Mucosa of descending colon (tissue), 3 donors: ENCODE measurements at places on chromosomes 13 and 19. TPM values are rescaled to one million over a fixed set of nuclear protein-coding genes. Genes with fewer than 3 reads are reported as not detected.

DNA sequence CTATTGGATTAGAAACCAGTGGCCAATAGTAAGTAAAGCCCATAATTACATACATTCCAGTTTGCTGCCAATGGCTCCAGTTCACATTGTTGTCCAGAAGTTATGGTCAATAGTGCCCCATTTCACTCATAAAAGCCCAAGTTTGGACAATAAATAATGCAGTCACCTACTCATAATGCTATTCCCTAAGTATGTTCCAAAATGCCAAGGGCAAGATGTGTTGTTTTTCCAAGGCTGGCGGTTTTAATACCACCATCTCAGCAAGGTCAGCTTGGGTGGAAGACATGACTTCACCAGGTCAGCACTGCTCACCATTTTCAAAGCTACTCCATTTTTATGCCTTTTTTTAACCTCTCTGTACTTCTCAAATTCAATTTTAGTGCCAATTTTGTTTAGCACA lies 32.7 kb downstream of the KCTD12 start:
- no peak for DNase-seq

Gene PCDH17
- total RNA-seq = 0.93 TPM

DNA sequence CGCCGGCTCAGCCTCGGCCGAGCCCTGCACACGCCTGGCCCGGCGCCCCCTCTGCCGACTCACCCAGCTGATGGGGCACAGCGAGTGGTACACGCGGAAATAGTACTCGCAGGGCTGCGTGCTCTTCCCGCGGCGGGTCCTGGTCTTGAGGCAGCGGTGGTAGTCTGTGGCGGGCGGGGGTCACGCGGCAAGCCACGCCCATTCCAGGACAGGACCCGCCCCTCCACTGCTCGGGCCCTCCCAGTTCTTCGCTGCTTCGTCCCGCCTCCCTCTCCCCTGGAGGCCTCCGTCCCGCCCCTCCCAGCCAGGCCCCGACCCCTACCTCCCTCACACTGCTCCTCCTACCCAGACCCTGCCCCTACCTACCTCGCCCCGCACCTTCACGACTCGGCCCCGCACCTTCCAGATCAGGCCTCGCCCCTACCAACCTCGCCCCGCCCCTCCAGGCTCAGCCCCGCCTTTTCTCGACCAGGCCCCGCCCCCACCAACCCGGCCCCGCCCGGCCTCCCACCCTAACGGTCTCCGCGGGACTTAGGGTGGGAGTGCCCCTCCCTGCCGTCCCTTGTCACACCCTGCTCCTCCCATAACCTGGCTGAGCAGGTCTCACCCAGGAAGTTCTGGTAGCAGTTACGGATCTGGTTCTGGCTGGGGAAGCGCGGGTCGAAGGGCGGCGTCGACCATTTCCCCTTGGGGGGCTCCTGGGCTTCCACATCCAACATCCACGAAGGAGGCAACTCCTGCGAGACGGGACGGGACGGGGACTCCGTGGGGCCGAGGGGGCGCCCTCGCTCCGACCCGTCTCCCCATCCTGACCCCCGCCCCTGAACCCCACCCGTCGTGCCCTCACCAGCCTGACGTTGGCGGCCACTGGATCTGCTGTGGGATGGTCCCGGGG lies 469 bp downstream of the COX6B2 start:
- DNase-seq = peak; percentile 78

Gene PRTN3
- not detected for total RNA-seq

GRCh38 chr19:16581971-16582343 lies 9.7 kb upstream of the SLC35E1 start:
- DNase-seq = no peak

Gene CPB2
- not detected for total RNA-seq

GRCh38 chr13:100434010-100434763 lies 154.4 kb downstream of the GGACT start:
- DNase-seq = no peak

- no peak for DNase-seq
Measured at GRCh38 chr19:45660636-45661035, 7.4 kb upstream of the GIPR start.

Gene IZUMO2
- total RNA-seq = not detected

DNA sequence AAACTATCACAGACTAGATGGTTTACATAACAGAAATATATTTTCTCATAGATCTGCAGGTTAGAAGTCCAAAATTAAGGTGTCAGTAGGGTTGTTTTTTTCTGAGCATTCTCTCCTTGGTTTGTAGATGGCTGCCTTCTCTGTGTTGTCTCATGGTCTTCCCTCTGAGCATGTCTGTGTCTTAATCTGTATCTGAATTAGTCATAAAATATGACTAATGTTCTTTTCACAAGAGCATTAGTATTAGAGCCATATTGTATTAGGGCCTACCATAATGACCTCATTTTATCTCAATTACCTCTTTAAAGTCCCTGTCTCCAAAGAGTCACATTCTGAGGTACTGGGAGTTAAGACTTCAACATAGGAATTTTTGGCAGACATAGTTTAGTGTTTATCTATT lies 77.2 kb upstream of the OBI1 start:
- no peak for DNase-seq

Gene UNC13A
- 0.72 TPM for total RNA-seq

- DNase-seq = no peak
Measured at GRCh38 chr13:31722673-31723072, 16.7 kb upstream of the RXFP2 start.

DNA sequence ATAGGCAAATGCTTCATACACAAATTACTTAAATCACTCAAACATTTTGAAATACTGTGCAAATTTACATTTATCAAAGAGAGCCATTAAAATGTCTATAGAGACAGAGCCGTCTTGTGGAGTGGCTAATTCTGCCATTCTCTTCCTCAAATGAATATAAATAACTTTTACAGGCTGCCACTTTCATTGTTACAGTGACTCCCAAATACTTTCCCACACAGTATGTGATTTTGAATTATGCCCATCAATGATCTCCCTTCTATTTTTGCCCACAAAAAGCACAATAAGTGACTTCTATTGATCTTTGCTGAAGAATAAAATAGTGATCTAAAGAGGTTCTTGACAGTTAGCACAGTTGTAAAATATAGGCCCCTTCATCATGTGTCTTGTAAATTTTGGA lies 1244.9 kb downstream of the PCDH17 start:
- DNase-seq = no peak

GRCh38 chr13:36358175-36358718 lies 12.1 kb upstream of the SPART start:
- no peak for DNase-seq

DNA sequence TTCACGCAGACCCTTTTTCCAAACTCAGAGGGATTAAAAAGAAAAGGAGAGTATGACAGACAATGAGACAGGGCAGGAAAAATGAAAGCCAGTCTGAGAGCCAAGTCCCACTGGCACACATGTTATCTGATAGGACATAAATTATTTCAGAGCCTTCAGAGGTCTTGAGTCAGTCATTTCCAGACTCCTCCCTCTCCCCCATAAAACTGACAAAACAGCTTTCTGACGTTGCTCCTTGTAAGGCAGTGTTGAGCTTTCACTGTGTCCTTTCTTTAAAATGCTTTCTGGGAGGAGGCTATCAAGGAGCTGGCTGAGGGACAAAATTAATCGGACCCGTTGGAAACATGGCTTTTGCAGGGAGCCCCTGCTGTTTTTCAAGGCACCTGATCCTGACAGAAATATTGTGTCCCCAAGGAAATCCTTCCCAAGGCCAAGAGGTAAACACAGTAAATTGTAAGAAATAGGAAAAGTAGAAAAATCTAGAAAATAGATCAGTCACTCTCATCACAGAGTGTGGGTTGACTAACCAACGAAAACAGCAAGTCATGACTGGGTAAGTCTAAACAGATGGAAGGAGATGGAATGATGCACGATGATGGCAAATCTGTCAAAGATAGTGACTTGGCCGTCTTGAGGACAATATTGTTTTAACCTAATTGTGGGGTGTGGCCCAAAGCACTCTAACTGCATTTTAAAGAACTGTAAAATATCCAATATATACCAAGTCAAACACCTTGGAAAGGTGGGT lies 89.7 kb downstream of the DCT start:
- DNase-seq = no peak

DNA sequence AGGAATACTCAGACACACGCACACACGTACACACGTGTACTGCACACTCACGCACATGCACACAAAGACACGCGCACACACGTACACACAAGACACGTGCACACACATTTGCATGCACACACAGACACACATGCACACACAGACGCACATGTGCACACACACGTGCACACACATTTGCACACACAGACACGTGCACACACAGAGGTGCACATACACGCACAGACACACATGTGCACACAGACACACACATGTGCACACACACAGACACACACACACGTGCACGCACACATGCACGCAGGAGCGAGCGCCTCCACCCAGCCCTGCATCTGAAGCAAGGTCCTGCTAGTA lies 81.1 kb downstream of the GADD45B start:
- DNase-seq = peak; percentile 14

- no peak for DNase-seq
Measured at GRCh38 chr13:114304346-114305034, 9.8 kb upstream of the CHAMP1 start.

Gene MYPOP
- total RNA-seq = 9.2 TPM

Gene NUDT19
- total RNA-seq = 16.8 TPM

Gene ZNF546
- total RNA-seq = 2.9 TPM
